ENCODE measurements at places on chromosomes 5 and 9.

DNA sequence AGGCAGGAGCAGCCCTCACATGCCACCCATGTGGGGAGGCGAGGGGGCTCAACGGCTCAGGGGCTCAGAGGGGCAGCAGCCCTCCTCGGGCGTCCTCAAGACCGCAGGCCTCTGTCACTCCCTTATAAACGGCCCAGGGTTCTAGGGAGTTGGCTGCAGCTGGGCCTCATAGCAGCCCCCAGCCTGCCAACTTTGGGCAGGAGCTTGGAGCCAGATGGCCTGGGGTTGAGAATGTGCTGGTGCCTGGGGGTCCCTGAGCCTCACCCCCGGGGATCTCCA is 51.0 kb upstream of the RNU6ATAC start:
- DNase-seq = no peak

GRCh38 chr9:109168170-109168569 is 1.1 kb upstream of the FRRS1L start:
- DNase-seq = no peak

GRCh38 chr5:131252824-131253171 is 11.1 kb upstream of the CDC42SE2 start:
- peak; percentile 41 for DNase-seq

DNA sequence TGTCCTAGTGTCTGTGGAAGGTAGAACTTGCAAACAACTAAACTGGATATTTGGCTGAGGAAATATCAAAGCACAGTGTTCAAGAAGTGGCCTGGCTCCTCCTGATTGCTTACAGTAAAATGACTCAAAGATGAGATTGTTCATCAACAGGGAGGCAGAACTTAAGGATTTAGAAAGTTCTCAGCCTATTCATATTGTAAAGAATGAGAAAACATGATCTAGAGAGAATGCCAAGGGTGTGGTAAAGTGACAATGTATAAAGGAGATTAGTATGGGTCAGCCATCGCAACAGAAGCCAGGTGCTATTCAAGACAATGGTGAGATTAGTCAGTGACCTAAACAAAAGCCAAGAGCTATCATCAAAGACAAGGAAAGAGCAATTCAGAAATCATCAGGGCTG is 372.3 kb downstream of the SPOCK1 start:
- DNase-seq = no peak

DNA sequence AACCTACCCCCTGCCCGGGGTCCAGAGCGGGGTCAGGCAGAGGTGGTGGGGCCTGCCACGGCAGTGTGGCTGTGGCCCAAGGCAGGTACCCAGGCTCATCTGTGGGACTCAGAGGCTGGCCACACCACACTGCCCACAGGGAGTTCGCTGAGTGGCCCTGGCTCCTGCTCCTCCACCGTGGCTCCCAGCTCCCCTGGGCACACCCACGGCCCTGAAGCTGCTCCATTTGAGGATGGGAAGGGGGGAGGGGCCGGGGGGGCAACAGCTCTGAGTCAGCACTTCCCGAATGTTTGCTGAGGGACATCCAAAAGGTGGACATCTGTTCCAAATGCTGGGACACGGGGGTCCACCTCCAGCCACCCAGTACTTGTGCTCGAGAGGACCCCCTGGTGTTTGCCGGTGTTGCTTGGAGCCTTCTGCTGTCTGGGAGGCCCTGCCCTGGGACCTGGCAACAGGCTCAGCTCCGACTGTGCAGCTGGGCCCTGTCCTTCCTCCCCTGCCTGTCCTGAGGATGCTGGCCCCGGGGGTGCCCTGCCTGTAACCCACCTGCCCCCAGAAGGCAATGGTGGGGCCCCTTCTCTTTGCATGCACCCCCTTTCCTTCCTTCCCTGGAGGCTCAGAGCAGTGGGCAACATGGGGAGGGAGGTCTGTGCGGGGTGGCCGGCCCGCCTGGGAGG is 2.5 kb upstream of the NRARP start:
- no peak for DNase-seq

GRCh38 chr5:107601076-107601475 is 69.7 kb downstream of the EFNA5 start:
- no peak for DNase-seq

DNA sequence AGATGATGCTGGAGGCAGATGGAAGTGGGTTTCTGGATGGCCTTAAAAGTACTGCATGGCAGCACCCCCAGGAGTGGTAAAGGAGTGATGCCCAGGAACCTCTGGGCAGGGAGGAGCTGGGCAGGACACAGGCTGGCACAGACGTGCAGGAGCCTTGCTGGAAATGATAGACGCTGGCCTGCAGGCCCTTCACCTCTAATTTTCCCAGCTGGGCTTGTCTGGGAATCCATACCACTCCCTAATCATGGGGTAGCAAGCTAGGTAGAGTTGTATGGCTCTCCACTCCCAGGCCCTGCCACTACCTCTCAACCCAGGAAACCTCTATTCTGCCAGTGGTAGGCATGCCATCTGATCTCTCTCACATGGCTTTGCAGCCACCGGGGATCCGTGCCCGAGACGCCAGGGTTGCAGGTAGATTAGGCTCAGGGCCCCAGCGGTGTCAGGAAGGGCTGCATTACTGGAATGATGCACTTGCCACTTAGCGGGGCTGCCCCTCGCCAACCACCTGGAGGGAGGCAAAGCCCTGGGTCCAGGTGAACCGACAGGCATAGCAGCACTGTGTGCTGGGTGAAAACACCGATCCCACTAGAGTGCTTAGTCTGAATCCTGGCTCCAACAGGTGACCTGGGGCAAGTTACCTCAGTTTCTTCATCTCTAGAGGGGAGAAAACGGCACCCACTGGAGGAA is 79.6 kb upstream of the SLC25A51 start:
- no peak for DNase-seq

- DNase-seq = no peak
Measured at GRCh38 chr9:38127271-38127839, 58.3 kb upstream of the SHB start.

GRCh38 chr9:127166651-127167524 is 44.5 kb upstream of the ANGPTL2 start:
- DNase-seq = no peak

- DNase-seq = no peak
Measured at GRCh38 chr9:98326459-98327248, 71.2 kb upstream of the TBC1D2 start.

GRCh38 chr9:138052322-138052615 is 174.7 kb downstream of the CACNA1B start:
- DNase-seq = no peak

- no peak for DNase-seq
Measured at GRCh38 chr5:44675296-44675695, 133.5 kb upstream of the MRPS30 start.

DNA sequence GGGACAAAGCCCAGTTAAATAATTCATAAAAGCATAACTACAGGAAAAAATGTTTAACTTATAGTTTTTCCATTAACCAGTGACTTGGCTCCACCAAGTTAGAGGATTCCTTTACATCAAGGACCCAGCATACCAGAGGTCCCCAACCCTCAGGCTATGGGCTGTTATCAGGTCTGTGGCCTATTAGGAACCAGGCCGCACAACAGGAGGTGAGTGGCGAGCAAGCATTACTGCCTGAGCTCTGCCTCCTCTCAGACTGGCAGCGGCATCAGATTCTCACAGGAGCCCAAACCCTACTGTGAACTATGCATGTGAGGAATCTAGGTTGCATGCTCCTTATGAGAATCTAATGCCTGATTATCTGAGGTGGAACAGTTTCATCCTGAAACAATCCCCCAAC is 303.1 kb downstream of the ELAVL2 start:
- DNase-seq = no peak

DNA sequence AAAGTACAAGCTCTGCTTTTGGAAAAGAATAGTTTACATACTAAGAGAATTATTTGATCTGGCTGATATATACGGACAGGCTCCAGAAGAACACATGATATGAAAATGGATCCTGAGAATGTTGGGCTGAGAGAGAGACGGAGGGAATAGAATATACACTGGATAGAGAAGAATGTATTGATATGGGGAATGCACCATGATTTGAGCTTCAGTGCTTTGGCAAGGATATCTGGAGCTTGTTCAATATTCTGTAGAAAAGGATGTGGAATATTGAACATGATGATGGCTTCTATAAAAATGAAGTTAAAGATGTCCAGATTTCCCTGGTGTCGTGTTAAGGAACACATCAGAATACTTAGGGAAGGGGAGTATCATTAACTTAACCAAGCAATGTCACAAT is 280.5 kb upstream of the VLDLR start:
- no peak for DNase-seq

DNA sequence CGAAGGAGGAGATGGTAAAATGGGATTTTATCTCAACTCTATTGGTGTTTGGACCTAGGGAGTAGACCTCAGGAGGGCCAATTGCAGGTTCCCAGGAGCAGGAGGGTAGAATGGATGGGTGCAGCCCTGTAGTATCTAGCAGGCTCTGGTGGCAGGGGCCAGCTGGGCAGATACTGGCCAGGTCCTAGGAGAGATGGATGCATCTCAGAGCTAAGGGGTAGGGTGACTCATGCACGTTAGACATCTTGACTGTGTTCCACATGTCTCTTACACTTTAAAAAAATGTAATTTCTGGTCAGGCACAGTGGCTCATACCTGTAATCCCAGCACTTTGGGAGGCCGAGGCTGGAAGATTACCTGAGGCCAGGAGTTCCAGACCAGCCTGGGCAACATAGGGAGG is 22.4 kb downstream of the PSD2 start:
- DNase-seq = no peak

- DNase-seq = no peak
Measured at GRCh38 chr5:3194271-3194670, 401.4 kb upstream of the IRX1 start.

DNA sequence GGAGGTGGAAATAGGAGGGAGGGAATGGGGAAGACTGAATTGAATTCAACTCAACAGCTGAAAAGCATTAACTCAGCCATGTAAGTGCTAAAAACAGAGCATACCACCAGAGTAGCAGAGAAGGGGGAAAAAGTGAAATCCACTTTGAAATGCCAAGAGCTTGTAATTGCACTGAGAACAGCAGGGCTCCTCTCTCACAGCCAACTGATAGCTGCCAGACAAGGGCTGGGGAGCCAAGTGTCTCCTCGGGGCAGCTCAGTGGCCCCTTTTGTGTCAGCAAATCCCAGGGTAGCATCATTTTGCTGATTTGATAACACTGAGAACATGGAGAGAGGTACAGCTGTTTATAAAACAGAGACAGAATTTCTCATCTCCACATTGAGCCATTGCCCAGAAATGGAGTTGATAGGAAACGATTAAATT is 182.5 kb downstream of the FRMD3 start:
- no peak for DNase-seq

GRCh38 chr9:97478301-97478981 is 23.0 kb upstream of the TMOD1 start:
- DNase-seq = no peak

DNA sequence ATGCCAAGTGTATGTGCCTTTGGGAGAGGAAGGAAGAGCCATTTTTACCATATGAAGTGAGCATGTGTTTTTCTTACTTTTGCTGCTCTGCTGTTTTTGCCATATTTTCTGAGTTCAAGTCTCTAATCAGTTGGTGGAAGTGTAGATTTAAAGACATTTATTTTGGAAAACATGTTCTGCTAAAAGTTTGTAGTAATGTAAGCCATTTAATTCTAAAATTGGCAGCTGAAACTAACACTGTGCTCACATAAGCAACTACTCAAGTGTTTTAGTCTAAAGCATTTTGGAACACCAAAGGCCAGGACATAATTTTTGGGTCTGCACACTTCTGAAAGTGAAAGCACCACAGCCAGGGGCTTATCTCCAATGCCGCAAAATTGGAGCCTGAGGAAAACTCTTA is 363.4 kb upstream of the ZNF608 start:
- no peak for DNase-seq

GRCh38 chr9:14153310-14153720 is 160.6 kb downstream of the NFIB start:
- DNase-seq = no peak
